ENCODE measurements at places on chromosomes 12 and 14. TPM values are rescaled to one million over a fixed set of nuclear protein-coding genes. Genes with fewer than 3 reads are reported as not detected.

PTCSC3 gene
- not detected for total RNA-seq

RPS26 gene
- 34.6 TPM for total RNA-seq

NRXN3 gene
- 1.3 TPM for total RNA-seq

A2M gene
- 478 TPM for total RNA-seq

ZDHHC22 gene
- total RNA-seq: not detected

RBP5 gene
- total RNA-seq: 0.46 TPM

PIP4P1 gene
- total RNA-seq: 18.4 TPM

GUCY2C gene
- not detected for total RNA-seq

MYF5 gene
- total RNA-seq: not detected

MYRFL gene
- total RNA-seq: 0.11 TPM

SSTR1 gene
- total RNA-seq: 0.43 TPM

WSCD2 gene
- total RNA-seq: 0.97 TPM

ACOT2 gene
- total RNA-seq: 229 TPM

C2CD5 gene
- total RNA-seq: 19.5 TPM

PRIMA1 gene
- 8.4 TPM for total RNA-seq

NGB gene
- total RNA-seq: not detected

PTPRQ gene
- 0.13 TPM for total RNA-seq

BMP4 gene
- total RNA-seq: 8.8 TPM

TAS2R10 gene
- total RNA-seq: not detected

GDF3 gene
- not detected for total RNA-seq

CDCA3 gene
- total RNA-seq: 1.3 TPM

AMIGO2 gene
- total RNA-seq: 2.0 TPM

OVCH1 gene
- total RNA-seq: not detected

SOAT2 gene
- not detected for total RNA-seq

TMEM63C gene
- 2.9 TPM for total RNA-seq

SOCS2 gene
- 6.0 TPM for total RNA-seq

DCN gene
- total RNA-seq: 800 TPM

SERPINA6 gene
- not detected for total RNA-seq

CELA1 gene
- not detected for total RNA-seq

ERP27 gene
- total RNA-seq: 0.24 TPM

PRR4 gene
- 1.1 TPM for total RNA-seq

CLMN gene
- 9.0 TPM for total RNA-seq

CLBA1 gene
- 1.5 TPM for total RNA-seq

TESPA1 gene
- total RNA-seq: 0.59 TPM

OR6C1 gene
- not detected for total RNA-seq

PRICKLE1 gene
- total RNA-seq: 14.4 TPM

SERPINA9 gene
- total RNA-seq: not detected

STAB2 gene
- total RNA-seq: 0.05 TPM

RNF212B gene
- not detected for total RNA-seq

VTI1B gene
- total RNA-seq: 113 TPM

RD3L gene
- 26.4 TPM for total RNA-seq

KLRD1 gene
- 1.6 TPM for total RNA-seq

SRRM4 gene
- total RNA-seq: 0.30 TPM

TMPRSS12 gene
- total RNA-seq: not detected

STYK1 gene
- total RNA-seq: not detected

AKAP5 gene
- total RNA-seq: 0.16 TPM

SMCO2 gene
- total RNA-seq: not detected

RPAP3 gene
- total RNA-seq: 22.7 TPM

FSCB gene
- not detected for total RNA-seq

SPIC gene
- not detected for total RNA-seq
